ENCODE measurements at places on chromosomes 13 and 19.

GRCh38 chr13:32309312-32310133 lies 5.6 kb downstream of the ZAR1L start:
- DNase-seq: no peak

GRCh38 chr19:46180701-46181387 lies 32.8 kb downstream of the IGFL2 start:
- no peak for DNase-seq

GRCh38 chr19:53771144-53771543 lies 53.0 kb downstream of the NLRP12 start:
- no peak for DNase-seq

GRCh38 chr13:113998781-113999617 lies 25.1 kb upstream of the C13orf46 start:
- DNase-seq: no peak

DNA sequence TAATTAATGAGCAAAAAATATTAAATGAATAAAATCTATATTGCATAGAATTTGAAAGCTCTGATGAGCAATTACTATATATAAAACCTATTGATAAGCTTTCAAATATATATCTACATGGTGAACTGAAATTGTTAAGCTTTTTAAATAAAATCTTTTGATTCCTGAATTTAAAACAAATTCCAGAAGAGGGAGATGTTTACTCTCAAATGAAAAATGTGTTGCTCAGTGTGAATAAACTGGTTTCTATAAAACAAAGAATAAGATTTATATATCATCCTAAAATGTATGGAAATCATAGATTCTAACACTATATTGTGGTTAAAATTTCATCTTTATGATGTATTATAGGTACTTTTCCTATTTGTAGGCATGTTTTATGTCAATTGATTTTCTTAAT lies 171.5 kb upstream of the SLITRK6 start:
- DNase-seq: no peak
